Suppressor macrophage treated with lipopolysaccharide for 4 hours (primary cell): ENCODE measurements at places on chromosomes 6 and 20.
A peak's percentile ranks its signal among the peaks of the same experiment; 100 is the strongest.

DNA sequence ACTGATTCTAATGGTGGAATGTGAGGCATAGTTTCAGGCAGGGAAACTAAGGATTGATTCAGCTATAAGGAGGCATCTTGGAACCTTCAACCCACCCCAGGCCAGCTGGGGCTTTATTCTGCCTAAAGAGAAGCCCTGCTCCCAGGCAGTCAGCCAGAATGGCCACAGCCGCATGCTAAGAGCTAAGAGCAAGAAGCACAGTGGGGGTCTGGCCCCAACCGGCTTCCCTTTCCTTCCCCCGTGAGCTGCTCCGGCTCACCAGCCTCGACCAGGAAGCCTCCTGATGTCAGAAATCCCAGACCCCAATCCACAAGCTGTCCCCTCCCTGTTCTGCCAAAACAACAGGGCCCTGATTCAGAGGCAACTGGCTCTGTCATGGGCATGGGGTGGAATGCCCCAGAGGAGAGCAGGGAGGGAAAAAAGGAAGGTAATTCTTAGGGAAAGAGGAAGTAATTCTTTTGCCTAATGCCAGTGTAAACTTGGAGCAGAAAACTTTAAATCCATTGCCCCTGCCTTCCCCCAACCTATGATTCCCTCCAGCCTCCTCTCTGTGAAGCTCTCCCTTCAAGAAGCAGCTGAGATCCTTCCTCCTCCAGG is 6.9 kb downstream of the GRM4 start:
- peak; percentile 41 for DNase-seq

- DNase-seq: no peak
These were observed 309.7 kb downstream of the SLC35F1 start for GRCh38 chr6:118216751-118217150.

DNA sequence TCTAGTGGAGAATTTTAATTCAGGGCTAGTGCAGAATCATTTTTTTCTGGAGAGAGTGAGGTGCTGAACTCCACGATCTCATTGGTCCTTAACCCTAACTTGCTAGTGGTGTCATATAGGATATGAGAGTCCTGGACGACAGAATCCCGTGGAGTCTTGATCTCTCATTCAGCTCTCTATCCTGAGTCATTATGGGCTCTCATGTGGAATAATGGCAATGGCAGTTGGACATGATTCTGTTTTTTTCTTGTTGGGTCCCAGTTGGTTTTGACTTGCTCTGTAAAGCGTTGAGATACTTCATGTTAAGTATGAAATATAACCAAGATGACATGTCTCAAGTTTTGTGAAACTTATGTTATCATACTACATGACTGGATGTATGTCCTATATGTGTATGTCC is 6.3 kb upstream of the RNF144B start:
- no peak for DNase-seq

DNA sequence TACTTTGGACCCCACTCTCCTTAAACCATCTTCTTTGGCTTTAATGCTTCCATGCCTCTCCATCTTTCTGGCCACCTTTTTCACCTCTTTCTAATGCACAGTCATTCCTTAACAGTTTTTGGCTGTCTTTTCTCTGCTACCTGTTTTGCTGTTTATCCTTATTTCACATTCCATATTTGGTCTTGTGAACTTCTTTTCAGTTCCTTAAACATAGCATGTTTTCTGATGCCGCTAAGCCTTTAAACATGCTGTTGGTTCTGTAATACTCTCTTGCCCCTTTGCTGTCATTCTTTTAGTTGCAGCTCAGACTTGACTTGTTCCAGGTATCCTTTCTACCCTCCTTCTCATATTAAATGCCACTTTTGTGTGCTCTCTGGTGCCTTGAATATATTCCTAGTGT is 35.8 kb downstream of the TOP1 start:
- DNase-seq: no peak

- peak; percentile 48 for DNase-seq
These were observed 15.7 kb downstream of the SASH1 start for GRCh38 chr6:148358196-148358785.

GRCh38 chr6:9365378-9365777 is 930.0 kb upstream of the SLC35B3 start:
- DNase-seq: no peak

- no peak for DNase-seq
These were observed 455.3 kb downstream of the EPM2A start for GRCh38 chr6:145279993-145280392.

- no peak for DNase-seq
These were observed at the start of gene MMP24 for GRCh38 chr20:35226126-35226883. TSS of gene MMP24 (plus strand) at chr20:35226690. CDS start at chr20:35226739, 49 bp downstream.

DNA sequence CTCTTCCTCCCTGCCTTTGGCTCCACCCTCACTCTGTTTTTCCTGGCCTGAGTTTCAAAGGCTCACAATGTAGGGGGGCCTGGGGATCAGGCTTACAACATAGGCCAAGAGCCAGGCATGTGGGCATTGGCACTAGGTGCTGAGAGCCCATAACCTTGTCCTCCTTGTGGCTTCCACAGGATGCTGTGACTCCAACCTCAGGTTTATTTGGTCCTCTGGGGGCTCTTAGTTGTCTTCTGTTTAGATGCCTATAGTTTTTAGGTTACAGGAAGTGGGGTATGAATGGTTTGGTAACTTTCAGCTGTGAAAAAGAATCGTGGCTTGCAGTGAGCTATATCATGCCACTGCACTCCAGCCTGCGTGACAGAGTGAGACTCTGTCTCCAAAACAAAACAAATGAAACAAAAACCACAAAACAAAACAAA is 25.6 kb downstream of the MMP24 start:
- no peak for DNase-seq

- no peak for DNase-seq
These were observed 78.3 kb downstream of the BTBD3 start for GRCh38 chr20:11995805-11996567.

- no peak for DNase-seq
These were observed 5.4 kb downstream of the DSE start for GRCh38 chr6:116376149-116376548.

- DNase-seq: no peak
These were observed 79.4 kb downstream of the CHMP4B start for GRCh38 chr20:33890557-33890956.

- DNase-seq: no peak
These were observed 71.7 kb downstream of the ASXL1 start for GRCh38 chr20:32429745-32430360.

- DNase-seq: no peak
These were observed 4.7 kb downstream of the CCN2 start for GRCh38 chr6:131946404-131946991.

DNA sequence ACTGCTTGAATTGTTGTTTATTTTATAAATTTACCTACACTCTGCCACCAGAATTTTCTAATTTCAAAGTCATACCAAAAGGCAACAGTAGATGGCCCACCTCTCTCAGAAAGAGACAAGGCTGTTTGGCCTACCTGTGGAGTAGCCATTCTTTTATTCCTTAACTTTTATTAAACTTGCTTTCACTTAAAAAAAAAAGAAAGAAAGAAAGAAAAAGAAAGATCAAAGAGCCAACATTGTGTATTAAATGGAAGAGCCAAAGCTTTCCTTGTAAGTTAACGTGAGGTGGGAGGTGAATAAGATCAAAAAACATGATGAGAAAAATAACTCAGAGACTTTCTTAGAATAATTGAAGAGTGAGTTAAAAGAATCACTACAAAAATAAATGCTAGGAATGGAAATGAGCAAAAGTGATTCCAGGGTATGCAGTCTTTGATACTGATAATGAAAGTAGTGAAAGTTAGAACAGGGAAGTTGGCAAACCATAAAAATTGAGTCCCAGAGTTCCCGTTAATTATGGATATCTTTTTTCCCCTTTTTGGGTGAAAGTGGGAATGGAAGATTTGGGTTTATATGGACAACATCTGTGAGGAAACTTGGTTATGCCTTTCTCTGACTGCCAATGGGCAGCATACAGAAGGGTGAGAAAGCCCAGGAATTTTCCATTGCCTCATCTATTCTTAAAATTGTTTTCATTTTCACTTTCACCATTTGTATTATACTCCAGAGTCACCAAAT is 35.9 kb upstream of the MYB start:
- DNase-seq: peak; percentile 74

- peak; percentile 63 for DNase-seq
These were observed 42.6 kb upstream of the TMEM170B start for GRCh38 chr6:11494786-11495564.

DNA sequence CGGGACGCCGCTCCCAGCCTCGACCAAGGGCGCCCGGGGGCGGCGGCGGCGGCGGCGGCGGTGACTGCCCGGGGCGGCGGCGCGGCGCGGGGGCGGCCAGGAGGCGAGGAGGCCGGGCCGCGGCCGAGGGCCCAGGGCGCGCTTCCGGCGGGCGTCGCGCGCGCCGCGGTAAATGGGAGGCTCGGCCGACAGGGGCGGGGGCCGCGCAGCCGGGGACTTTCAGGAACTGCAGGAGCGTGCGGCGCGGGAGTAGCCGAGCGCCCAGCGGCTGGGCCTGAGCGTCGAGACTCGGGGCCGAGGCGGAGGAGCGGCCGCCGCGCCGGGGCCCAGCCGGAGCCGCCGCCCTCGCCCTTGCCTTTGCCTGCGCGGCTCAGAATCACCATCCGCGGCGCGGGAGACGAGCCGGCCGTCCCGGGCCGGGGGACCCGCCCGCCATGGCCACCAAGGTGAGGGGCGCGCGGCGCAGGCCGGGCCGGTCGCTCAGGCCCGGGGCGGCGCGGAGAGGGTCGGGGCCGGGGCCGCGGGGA is at the start of gene SNX9:
Gene SNX9 (plus strand): TSS at position 246 of the 527 bp plus-strand sequence. CDS start 189 bp downstream, at position 435.
- peak; percentile 91 for DNase-seq

DNA sequence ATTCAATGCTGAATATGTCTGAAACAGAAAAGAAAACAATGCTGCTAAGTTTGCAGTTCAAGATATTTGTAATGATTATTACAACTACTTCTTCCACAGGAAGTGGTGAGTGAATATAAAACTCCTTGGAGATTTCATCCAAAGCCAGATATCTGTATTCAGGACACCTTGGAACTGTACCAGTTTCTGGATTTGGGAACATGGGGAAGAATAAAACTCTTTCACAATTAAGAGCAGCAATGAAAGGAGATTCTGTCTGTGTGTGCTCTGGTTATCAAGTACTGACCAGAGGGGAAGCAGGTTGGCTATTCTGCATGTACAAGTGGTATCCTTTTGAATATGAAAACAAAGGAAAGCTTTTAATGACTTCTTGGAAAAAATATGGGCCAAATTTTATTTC is 21.1 kb downstream of the ELOVL2 start:
- DNase-seq: no peak

GRCh38 chr6:16698162-16698533 is 63.1 kb downstream of the ATXN1 start:
- DNase-seq: no peak

- DNase-seq: peak; percentile 58
These were observed 463 bp upstream of the HLA-DMB start for GRCh38 chr6:32941214-32941768.

DNA sequence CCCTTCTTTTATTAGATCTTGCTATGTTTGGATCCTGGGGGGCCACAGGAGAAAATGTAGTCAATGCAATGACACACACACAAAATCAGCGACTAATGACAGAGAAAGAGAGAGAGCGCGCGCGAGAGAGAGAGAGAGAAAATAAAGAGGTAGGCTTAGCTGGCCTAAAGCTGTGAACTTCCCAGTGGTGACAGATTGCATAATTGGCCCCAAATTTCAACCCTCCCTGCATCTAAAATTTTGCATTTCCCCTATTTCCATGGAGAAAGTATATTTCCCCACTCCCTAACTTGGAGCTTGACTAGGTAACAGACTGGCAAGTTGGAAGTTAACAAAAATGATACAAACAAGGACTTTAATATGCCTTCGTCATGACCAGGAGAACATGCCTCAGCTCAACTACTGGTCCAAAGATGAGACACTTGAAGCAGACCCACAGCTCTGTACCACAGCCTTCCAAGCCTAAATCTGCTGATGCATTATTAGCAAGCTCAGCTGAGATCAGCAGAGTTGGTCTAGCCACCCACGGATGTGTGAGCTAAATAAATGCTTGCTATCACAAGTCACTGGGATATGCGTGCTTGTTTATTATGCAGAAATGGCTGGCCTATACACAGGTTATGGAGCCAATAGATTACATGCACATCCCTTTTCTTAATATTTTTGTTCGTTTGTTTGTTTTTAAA is 118.1 kb upstream of the PRDM1 start:
- DNase-seq: peak; percentile 80

DNA sequence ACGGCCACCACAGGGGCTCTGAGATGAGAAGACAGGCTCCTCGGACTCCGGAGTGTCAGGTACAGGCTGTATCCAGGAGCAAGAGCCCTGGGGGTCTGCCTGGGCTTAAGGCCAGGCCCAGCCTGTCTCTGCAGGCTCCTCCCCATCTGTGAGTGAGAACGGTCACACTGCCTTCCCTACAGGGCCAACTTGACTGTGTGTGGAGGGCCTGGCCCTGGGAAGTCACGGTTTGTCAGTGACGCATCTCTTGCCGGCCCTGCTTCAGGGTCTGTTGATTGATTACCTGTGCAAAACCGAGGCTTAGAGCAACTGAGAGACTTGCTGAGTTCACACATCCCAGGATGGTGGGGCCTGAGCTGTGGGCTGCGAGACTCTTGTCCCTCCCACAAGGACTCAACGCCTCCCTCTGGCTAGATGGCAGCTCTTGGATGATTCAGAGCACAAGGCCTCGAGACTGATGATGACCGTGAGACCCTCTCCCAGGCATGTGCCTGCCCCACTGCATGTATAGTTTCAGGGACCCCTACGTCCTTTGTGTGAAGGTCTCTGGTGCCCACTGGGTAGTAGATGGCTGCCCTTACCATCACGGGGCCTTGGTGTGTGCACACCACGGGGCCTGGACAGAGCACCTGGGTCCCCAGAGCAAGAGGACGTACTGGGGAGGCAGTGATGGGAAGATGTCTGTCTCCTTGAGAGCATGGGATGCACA is 5.9 kb downstream of the RBM38 start:
- no peak for DNase-seq

GRCh38 chr20:59630526-59630925 is 26.2 kb downstream of the PHACTR3 start:
- no peak for DNase-seq

DNA sequence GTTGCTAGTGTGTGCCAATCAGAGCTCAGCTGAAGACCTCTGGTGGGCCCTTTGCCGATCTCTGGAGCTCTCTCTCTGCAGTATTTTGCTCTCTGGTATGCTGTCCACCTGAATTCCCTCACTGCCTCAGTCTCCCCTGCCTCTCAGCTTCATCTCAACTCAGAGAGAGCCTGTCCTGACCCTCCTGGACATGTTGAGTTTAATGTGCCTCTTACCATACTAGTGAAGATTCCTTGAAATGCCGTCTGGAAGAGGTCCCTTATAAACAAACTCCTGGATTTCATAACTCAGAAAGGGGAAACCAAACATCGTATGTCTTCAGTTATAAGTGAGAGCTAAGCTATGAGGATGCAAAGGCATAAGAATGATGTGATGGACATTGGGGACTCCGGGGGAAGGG is 231.1 kb upstream of the ZNF217 start:
- DNase-seq: no peak

GRCh38 chr6:126388104-126388598 is 48.2 kb downstream of the CENPW start:
- no peak for DNase-seq
